ENCODE measurements at places on chromosomes 1 and 21. TPM values are rescaled to one million over a fixed set of nuclear protein-coding genes. Genes with fewer than 3 reads are reported as not detected.
A peak's percentile ranks its signal among the peaks of the same experiment; 100 is the strongest.

GRCh38 chr1:61320575-61320974, 238.2 kb downstream of the NFIA start:
- no peak for DNase-seq

- peak; percentile 32 for DNase-seq
Measured at GRCh38 chr1:113391649-113392271, 1.4 kb downstream of the MAGI3 start.

GRCh38 chr1:162070825-162071224, 1.3 kb downstream of the NOS1AP start:
- peak; percentile 0 for DNase-seq

Gene ABCA4
- total RNA-seq, result not detected

Gene IFNLR1
- 4.5 TPM for total RNA-seq

Gene PKP1
- total RNA-seq, result not detected

DNA sequence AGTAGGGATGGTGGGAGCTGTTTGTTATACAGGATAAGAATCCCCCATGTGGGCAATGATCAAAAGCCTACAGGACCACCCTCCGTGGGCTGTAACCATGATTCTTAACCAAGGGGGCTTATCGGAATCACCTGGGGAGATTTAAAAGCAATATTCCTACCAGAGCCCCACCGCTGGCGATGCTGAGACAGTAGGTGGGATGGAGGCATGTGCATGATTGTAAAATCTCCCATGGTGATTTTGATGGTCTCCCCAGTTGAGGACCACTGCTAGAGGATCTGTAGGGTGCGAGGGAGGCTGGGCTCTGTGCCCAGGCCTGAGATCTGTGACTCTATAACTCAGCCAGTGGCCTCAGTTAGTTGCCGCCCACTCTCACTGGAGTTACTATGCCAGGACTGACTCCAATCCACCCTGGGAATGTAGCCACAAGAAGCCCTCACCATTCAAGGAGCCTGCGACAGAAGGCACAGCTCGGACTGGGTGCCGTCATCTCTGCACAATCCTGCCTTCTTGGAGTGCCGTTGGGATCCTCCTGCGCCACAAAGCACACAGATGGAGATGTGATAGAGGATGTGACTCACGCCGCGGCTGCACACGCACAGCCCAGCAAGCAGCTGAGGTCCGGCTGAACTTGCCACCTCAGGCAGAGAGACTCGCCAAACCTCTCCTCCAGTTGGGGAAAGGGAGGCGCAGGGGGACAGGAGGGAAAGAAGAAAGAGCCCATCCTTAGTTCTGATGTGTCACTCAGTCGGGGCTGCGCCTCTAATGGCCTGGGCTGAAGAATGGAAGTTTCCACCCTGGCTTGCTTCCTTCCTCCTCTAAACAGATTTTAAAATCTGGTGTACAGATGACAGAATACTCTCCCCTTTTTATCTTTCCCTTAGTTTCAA, 26.5 kb downstream of the AKNAD1 start:
- no peak for DNase-seq

DNA sequence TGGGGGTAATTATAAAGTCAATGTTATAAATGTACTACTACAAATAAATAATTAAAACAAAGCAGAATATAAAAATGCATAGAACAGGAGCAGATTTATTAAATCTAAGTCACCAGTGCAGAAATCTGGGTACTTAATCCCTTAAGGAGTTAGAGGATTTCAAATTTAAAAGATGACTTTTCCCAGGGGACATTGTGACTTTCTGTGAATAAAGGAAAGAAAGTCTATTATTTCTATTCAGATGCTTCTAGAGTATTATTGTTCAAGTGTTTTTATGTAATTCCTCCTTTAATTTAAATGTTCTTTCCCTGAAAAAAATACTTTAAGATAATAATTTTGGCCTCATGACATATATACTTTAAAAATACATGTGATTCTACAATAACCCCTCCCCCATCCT, 43.4 kb downstream of the SYDE2 start:
- no peak for DNase-seq

Gene OR2AK2
- 0.35 TPM for total RNA-seq

Gene KCTD3
- 1.8 TPM for total RNA-seq

- DNase-seq, result no peak
Measured at GRCh38 chr21:42732033-42732410, 78.6 kb downstream of the PDE9A start.

DNA sequence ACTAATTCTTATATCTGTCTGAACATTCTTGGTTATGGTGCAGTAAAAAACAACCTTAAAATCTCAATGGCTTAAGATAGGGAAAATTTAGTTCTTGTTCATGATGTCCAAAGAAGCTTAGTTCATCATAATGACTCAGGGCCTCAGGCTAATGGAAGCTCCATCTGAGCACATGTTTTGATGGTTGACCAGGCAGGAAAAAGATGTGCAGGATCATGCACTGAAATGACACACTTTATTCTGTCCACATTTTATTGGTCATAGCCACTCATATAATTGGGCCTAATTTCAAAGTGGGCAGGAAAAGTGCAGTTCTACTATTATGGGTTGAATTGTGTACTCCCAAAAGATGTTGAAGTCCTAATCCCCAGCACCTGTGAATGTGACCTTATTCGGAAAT, 198.2 kb downstream of the CENPF start:
- DNase-seq, result no peak

GRCh38 chr1:50930193-50930592, 29.9 kb downstream of the FAF1 start:
- no peak for DNase-seq

GRCh38 chr1:119544165-119544762, 37.3 kb downstream of the HSD3B1 start:
- DNase-seq, result no peak

DNA sequence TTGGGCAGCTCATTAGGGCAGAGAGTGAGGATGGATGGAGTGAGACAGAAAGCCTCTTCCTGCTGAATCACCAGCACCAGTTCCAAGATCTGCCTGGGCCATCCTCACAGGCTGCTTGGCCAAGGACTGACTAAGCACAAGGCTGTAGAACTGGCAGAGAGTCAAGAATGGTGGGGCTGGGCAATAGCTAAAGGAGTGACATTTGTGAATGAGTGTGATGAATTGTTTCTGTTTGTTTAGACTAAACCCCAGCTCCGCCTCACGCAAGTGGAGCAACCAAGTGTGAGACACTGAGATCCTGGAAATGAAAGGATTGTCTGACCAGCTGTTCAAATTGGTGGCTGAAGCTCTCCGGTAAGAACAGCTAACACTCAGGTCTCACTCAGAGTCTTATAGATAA, 38.6 kb downstream of the BRINP2 start:
- DNase-seq, result no peak

- no peak for DNase-seq
Measured at GRCh38 chr1:157086299-157086698, 13.3 kb downstream of the ETV3L start.

GRCh38 chr1:84726593-84727499, 36.6 kb upstream of the SSX2IP start:
- DNase-seq, result no peak

Gene SPRR1A
- total RNA-seq, result not detected

DNA sequence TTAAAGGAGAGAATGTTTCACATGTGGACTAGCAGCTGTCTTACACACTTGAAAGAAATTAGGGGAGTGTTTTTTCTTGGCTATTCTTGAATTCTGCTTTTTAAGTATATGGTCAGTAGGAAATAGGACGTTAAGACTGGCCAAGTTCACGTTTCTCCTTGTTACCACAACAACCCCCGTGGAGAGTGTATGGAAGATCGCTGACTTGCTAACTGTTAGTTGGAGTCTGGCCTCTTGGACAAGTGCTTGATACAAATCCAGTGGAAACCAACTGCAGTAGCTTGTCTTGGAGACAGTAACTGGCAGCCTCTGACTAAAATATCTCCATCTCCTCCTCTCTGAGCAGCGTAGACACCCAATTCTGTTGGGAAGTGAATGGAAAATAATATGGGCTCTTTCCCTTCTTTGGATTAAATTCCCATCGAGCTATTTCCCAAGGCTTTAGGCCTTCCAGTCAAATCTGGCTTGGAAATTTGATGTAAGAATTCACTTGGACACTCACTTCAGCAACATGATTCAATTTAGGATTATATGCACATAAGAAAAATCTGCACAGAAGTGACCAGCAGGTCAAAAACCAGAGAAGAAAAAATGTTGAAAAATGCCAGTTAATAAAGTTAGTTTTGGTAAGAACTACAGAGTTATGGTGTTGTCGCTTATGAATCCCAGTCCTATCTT, 3.6 kb upstream of the NFIA start:
- no peak for DNase-seq

DNA sequence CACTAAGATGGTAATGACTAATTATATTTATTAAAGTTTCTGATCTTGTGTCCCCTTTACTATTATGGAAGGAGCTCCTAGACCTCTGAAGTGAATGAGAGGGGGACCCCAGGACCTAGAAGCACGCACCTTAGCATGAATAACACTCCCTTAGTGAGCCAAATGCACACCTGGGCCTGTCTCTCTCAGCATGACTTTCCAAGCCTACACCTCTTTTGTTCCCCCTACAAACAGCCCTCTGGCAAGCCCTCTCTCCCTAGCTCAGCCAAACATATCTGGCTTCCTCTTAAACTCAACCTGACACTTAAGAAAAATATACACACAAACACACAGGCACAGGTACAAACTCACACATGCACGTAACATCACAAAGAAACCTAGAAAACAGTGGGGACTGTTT, 7.3 kb upstream of the CTH start:
- no peak for DNase-seq

DNA sequence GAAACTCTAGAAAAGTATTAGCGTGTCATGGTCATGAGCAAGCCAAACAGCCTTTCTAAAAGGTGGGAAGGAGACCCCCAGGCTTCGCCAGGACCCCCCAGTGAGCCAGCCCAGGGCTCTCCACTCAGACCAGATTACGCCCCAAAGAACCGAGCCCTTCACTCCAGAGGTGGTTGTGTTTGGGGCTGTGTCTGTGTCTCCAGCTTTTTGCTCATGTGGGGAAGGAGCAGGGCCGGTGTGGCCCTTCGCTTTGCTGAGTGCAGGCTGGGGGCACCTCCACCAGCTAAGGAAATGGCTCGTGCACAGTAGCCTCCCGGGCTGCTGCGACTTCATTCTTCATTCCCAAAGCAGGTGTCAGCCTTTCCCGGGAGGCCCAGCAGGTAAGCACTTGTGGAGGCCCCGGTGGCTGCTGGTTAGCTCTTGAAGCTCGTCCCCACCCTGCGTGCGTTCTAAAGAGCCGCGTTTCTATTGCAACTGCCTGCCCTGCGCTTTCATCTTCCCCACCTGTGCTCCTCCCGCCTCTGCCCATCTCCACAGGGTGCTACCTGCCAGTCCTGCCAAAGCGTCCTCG, 531 bp downstream of the TSPEAR start:
- no peak for DNase-seq

Gene LMX1A
- not detected for total RNA-seq

DNA sequence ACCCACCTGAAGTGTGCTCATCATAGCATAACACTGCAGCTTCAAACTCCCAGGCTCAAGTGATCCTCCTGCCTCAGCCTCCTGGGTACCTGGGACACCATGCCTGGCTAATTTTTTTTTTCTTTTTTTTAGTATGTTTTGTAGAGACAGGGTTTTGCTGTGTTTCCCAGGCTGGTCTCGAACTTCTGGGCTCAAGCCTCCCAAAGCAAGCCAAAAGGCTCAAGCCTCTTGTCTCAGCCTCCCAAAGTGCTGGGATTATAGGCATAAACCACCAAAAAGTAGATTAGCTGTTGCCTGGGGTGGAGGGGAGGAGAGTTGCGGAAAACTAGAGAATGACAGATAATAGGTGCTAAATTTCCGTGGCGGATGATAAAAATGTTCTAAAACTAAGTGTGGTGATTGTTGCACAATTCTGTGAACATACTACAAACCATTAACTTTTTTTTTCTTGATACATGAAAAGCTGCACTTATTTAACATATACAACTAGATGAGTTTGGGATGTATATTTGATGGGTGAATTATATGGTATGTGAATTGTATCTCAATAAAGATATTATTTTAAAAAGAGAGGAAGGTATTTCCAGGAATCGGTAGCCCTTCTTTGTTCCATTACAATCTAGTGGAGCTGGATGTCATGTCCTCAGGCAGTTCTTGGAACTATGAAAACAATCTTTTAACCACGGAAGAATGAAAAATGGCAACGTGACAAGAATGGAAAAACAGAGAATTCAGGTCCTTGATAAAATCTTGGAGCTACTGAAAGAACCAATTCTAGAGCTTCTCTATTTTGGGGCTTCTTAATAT, 27.3 kb upstream of the MED18 start:
- no peak for DNase-seq

Gene CLIC6
- 0.30 TPM for total RNA-seq

DNA sequence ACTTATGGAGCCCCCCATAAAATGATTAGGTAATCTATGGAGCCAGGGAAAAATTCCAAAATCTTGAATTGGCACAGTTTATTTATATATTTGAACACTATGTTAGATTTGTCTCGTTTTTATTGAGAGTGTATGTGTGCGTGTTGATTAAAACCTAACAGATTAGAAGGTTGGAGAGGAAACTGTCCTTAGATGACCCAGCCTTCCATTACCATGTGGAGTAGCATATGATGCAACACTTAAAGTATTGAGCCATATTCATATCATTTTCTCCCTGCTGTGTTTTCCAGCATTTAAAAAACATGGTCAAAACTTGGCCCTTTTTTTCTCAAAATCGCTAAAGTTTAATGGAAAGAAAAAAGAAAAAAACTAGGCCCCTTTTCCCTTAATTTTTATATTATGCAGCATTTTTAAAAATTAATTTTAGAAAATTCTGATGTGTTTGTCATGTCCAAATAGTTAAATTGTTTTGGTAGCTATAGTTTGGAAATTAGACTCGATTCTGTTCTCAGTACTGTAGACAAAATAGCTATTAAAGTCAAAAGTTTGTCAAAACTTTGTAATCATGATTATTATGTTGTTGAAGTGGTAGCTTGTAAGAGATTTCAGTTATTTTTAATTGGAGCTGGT, 2.3 kb downstream of the LRRC8D start:
- no peak for DNase-seq

Gene KDF1
- 2.2 TPM for total RNA-seq

Measured in CD4-positive, alpha-beta memory T cell (primary cell).